ENCODE measurements at places on chromosomes 2 and 18.

GRCh38 chr18:55953326-55953725, 365.3 kb upstream of the TCF4 start:
- DNase-seq = no peak

- no peak for DNase-seq
Measured at GRCh38 chr2:84158605-84159004, 300.5 kb downstream of the SUCLG1 start.

DNA sequence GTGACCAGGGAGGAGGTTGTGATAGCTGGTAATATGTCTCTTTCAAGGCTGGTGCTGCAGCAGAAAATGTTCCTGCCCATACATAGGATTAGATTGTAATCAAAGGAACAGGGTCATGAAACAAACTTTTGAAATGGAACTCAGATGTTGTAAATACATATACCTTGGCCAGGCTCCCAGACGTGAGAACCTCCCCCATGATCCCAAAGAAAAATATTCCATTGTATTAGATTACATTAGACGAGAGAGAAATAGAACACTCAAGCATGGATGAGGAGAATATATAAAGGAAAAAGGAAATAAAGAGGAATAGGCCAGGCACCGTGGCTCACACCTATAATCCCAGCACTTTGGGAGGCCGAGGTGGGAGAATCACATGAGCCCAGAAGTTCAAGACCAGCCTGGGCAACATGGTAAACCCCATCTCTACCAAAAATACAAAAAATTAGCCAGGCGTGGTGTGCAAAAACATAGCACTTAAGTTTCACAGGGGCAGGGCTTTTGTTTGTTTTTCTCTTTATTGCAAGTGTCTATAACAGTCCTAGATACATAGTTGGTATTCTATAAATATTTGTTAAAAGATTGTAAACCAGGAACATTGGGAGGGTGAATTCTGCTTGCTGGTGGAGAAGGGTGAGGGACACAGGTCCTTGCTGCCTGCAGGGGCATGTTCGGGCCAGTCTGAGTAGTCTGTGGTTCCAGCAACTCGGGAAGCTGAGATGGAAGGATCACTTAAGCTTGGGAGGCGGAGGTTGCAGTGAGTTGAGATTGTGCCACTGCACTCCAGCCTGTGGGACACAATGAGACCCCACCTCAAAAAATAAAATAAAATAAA, 52.8 kb downstream of the RPL37A start:
- DNase-seq = no peak

- DNase-seq = peak; percentile 15
Measured at GRCh38 chr18:11728249-11728648, 39.2 kb downstream of the GNAL start.

- no peak for DNase-seq
Measured at GRCh38 chr2:200314976-200315567, 8.6 kb downstream of the SPATS2L start.

DNA sequence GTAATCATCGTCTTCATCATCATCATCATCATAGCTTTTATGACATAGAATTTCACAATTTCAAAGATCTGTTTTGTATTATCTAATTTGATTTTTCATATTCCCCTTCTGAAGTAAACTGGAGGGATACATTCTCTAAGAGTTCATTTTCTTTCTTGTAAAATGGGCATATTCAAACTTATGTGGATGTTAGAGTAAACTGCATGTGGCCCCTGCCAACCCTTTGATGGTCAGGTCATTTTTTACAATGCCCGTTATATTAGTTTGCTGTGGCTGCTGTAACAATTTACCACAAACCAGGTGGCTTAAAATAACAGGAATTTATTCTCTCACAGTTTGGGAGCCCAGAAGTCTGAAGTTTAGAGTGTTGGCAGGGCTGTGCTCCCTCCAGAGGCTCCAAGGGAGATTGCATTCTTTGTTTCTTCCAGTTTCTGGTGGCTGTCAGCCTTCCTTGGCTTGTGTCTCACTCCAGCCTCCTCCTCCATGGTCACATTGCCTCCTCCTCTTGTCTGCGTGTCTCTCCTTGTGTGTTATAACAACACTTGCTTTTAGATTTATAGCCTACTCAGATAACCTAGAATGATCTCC, 127.5 kb upstream of the MMADHC start:
- peak; percentile 39 for DNase-seq

DNA sequence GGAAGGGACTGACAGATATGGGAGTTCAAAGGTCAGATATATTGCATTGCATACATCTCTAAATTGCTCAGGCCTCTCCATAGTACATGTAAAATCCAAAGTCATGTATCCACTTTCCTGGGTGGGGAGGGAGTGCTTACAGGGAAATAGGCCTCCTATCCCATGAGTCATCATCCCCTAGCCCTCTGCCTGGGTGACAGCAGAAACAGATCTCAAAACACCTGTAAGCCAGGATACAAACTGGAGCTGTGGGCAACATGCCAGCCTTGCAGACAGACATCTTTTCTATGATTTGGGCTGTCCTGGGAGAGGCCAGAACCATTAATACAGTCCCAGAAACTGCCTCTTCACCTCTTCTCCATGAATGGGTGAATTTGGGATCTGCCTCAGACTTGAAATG, 4.8 kb downstream of the ALK start:
- no peak for DNase-seq

GRCh38 chr2:119109866-119110265, 48.7 kb downstream of the C1QL2 start:
- no peak for DNase-seq

DNA sequence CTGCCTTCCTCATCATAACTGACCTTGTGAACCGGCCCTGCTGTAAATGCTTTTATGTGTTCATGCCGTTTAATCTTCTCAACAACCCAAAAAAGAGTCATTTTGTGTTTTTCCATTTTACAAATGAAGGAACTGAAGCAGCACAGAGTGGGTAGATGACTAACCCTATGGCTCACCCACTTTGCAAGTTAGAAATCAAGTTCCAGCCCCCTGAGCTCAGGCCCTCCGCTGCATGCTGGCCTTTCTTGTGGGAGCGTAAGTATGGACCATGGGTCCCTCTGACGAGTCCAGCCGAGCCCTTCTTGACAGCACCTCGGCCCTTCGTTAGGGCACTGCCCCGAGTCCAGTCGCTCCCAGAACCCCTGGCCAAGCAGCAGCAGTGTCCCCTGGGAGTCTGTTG, 194.6 kb downstream of the GLI2 start:
- no peak for DNase-seq

DNA sequence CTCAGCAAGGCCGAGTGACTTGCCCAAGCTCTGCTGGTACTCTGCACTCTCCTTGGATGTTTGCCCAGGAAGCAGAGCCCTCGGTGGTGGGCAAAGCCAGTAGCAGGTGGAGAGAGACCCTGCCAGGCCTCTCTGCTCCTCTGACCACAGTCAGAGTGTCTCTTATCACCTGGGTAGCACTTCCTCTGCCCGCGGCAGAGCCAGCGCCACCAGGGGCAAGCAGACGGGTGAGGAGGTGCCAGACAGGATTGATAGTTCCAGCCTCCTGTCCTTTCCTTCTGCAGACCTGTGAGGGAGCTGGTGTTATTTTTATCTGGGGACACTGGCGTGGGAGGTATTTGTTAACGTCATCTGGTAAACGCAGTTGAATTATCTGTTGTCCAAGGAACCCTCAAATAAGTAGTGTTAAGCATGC, 152.9 kb downstream of the SMAD7 start:
- DNase-seq = no peak

GRCh38 chr2:236622201-236622600, 52.6 kb downstream of the ACKR3 start:
- no peak for DNase-seq

DNA sequence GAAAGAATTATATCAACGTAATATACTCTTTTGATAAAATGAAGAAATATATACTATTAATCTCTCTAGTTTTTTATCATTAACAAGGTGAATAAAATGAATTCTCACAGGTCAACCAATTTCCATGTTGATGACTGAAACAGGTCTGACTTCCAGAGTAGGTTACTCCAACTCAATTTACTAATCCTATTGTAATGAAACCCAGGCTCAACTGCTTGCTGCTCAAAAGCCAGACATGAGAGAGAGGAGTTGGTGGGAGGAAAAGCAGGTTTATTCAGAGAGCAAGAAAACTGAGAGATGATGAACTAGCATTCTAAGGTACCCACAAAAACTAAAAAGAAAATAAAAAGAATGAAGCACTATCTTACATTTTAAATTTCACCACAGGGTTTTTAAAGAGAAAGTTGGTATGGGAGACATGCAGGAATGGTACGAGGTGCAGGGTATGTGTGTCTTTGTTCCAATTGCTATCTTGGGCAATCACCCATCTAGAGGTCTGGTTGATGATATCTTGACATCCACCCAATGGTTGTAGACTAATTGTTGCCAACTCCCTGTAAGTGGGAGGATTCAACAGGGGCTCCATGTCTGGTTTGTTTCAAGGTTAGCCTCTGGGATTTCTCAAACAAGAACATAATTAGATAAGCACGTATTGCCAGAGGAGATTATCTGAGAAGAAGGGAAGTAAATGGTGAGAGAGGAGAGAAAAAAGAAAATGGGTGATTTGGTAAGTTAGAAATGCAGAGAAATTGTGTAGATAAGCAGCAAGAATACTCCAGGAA, 471.4 kb upstream of the REG3G start:
- DNase-seq = no peak

DNA sequence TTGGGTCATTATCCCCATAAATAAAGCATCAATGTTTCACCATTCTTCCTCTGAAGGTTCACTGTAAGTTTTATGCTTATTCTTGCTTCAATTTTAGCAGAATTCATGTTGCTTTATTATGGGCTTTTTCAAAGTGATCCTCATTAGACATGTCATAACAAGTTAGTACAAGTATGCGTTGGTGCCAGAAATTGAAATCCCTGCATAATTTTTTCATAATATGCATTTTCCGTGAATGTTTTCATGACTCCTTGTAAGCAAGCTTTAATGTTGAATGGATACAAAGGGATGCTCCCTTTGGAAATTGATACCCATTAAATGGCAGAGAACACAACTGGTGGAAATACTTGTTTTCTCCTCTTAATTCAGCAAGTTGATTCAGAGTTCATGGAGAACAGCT, 179.7 kb downstream of the ST6GAL2 start:
- DNase-seq = no peak

GRCh38 chr2:221153226-221153625, 418.9 kb downstream of the EPHA4 start:
- DNase-seq = no peak

- no peak for DNase-seq
Measured at GRCh38 chr2:118031566-118031965, 17.7 kb upstream of the CCDC93 start.

DNA sequence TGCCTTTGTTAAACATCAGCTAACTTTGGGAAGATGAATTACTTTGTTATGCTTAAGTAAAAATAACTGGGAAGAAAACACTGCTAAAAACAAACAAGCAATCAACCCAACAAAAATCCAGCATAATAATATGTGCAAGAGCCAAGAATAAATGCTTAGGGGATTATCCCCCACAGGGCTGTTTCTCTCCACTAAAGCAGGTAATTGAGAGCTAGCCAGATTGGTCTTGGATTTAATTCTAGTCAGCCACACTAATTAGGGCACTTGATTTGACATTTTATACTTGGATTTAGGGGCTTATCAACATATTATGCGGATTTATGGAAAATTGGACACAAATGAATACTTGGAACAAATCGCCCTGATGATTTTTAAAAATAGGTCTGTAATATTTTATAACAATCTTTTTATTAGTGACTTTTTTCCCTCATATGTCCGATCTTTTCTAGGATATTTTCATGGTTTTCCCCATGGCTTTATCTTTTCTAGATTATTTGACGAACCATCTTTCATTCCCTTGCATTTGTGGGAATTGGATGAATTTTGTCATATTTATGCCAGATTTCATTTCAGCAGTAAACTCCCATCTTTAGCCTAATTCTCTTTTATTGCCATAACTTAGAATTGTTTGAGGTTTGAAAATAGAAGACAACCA, 199.1 kb upstream of the NXPH2 start:
- no peak for DNase-seq

GRCh38 chr2:109185338-109185737, 56.3 kb downstream of the SH3RF3 start:
- no peak for DNase-seq

DNA sequence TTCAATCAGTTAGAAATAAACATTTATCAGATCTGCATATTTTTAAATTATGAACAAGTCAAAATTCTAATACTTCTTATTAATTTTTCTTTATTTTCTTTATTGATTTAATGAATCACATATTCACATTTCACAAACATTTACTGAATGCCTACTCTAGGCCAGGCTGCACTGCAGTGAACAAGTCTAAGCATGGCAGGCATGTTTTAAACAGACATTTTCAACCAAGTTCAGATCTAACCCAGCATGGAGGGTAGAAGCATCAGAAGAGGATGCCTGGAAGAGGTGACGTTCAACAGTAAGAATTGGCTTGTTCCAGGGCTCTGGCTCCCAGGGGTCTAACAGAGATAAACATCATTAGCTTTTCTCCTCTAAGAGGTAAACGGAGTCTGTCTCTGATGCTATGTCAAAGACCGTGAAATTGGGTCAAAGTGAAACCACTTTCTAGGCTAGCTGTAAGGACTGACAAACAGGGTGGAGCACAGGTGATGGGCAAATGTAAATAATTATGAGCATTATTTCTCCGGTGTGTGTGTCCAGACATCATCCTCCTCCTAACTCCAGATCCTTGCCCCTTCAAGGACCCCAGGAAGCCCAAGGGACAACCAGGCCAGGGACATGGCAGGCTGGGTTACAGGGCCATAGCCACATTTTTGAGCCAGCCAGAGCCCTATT, 50.6 kb downstream of the UNC50 start:
- no peak for DNase-seq

DNA sequence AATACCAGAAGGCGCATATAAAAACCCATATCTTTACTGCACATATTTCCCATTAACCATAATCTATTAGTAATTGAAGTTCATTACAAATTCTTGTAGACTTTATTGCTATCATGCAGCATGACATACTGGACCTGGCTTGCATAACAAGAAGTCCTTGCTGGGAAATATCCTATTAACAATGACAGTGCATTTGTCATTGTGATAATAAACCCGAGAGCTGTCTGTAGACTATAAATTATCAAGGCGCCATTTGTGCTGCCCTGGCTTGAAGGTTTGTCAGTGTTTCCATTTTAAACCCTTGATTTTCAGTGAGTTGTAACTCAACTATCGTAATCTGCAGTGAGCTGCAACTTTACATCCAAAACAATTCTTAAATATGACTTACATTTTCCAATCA, 59.0 kb downstream of the HNMT start:
- DNase-seq = peak; percentile 20

DNA sequence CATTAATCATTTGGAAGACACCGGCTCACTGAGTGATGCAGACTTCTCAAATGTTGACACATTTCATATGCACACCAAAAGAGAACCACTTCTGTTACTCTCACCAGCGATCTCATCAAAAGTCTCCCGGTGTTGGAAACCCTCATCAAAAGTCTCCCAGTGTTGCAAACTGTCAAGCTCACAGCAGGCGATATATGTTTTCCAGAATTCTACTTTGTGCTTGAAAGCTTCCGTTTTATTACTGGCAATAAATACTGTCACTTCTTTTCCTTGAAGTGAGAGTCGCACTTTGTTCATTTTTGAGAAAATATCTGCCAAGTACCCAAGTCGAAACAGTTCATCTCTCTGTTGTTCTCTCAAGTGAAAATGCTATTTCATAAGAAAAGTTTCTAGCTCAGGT, 20.5 kb downstream of the MLPH start:
- no peak for DNase-seq
